NCI-H460 (cell line): ENCODE measurements at places on chromosomes 1 and 21.
A peak's percentile ranks its signal among the peaks of the same experiment; 100 is the strongest.

GRCh38 chr21:45985471-45986315 is 4.1 kb downstream of the COL6A1 start:
- no peak for DNase-seq

DNA sequence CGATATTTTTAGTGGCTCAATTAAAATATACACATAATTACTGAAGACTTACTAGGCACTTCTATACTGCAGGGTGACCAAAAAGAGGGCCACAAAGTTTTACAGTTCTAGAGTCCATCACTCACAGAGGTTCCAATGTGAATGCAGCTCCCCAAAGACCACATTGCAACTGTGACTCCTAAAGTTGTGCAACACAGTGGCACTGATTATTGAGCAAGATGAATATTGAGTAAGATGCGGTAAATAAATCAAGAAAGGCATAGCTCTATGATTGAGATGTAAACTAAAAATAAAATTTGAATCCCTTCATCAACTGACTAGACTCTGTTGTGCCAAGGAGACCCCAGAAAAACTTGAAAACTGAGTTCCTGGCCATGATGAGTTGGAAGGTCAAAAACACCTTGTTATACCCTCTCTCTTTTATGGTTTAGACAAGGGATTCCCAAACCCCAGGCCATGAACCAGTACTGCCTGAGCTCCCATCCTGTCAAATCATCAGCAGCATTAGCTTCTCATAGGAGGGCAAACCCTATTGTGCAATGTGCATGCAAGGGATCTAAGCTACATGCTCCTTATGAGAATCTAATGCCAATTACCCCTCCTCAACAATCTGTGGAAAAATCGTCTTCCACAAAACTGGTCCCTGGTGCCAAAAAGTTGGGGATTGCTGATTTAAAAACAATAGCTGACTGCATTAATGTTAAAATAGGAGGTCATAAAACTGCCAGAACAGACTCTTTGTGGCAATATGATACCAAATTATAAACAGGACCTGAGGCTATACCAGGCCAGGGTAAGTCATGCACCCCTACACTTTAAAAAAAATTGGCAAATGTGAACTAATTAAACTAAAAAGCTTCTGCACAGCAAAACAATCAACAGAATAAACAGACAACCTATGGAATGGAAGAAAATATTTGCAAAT is 94.3 kb downstream of the ADGRL4 start:
- DNase-seq = no peak

DNA sequence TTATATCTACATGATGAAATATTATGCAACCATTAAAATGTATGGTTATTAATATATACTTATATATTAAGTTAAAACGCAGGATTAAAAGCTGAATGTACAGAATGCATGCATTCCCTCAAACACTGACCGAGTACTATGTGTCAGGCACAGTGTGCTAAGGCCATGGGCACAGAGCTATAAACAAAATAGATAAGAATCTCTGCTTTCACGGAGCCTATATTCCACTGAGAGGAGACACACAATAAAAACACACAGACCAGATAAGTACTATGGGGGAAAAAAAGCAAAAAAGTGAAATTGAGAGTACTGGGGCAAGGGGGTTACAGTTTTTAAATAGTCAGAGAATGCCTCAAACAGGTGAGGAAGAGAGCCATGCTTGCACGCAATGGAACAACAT is 62.7 kb downstream of the GPATCH2 start:
- DNase-seq = no peak

DNA sequence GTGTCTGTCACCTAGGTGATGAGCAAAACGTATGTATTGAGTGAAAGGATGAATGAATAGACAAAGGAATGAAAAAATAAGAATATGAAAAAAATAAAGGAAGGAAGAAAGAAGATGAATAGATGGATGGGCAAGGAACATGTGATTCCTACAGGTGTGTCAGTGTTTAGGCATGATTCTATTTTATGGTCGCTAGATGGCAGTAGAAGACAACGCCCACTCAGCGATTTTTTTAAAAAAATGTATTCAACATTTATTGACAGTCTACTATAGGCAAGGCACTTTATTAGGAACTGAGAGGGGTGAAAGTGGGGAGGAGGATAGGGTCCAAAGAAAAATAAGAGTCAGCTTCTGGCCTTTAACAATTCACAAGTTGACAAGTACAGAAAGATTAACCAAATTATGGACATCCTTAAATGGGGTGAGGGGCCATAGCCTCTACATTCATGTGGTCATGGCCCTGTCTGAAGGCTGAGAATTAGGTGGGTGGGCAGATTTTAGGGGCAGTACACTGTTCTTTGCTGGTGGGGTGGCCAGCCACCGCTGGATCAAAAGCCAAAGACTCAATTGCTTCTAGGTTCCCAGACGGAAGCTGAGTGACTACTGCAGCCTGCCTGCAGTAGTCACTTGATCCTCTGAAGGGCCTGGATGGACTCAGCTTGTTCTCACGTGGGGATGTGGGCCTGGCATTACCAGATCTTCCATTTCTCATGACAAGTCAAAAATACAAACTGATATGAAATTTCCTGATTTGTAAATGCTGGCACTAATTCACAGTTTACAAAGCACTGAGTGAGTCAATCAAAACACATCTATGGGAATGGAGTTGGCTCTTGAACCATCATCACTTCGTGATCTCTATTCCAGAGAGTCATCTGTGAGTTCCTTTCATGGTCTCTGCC is 83.9 kb downstream of the FASLG start:
- DNase-seq = peak; percentile 37

DNA sequence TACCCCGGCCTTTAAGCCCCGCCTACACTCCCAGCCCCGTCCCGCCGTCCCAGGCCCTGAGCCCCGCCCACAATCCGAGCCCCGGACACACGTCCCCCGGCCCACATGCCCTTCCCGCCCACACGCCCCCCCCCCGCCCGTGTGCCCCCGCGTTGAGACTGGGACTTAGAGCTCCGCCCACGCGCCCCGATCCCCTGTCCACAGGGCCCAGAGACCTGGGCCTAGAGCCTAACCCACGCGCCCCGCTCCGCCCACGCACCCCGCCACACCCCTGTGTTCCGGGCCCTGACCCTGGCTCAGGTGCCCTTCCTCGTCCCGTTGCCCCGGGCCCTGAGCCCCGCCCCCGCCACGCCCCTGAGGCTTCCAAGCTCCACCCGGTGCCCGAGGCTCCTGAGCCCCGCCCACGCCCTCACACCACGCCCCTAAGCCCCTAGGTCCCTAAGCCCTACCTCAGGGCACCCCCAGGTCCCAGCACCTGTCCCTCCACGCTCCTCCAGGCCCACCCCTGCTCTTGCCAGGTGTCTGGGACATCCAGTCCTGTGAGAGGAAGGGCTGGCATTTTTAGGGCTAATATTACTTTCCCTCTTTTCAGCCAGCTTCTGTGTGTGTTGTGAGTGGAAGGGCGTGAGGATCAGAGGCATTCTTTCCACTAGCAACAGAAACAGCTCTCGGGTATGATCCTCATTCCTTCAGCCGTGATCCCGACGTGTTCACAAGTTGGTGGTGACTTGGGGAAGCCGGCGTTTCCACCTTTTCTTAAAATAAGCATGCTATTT is 552 bp upstream of the GPR157 start:
- peak; percentile 62 for DNase-seq

DNA sequence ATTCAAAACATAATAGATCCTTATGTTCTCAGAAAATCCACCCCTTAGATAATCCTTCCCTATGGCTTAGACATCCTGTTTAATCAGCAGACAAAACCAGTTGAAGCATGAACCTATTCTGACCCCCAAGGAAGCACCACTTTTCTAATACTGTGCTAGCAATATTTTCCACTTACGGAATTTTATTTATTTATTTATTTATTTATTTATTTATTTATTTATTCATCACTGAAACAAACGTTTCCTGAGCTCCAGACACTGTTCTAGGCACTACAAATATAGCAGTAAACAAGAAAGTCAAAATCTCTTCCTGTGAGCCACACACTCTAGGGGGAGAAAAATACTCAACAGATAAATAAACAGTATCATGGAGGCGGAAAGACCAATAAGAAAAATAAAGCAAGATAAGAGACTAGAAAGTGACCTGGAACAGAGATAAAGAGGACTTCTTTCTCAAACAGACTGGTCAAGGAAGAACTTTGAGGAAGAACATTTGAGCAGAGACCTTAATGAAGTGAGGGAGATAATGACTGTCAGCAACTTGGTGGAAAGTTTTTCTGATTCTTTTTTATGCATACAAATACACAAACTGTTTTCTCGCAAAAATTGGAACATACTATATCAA is 145.5 kb upstream of the POGK start:
- DNase-seq = no peak

DNA sequence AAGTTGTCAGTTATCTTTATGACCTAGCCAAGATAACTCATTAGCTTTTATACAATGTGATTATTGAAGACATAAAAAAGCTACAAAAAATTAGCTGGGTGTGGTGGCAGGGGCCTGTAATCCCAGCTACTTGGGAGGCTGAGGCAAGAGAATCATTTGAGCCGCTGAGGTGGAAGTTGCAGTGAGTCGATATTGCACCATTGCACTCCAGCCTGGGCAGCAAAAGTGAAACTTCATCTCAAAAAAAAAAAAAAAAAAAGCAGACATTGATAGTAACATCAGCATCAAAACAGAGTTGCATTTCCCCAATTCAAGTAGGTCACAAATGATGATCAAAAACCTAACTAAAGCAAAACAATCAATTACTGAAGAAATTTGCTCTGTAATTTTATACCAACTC is 191.4 kb downstream of the PTGER3 start:
- DNase-seq = no peak

- no peak for DNase-seq
Observed at GRCh38 chr1:17348593-17349234, 23.3 kb upstream of the PADI6 start.

DNA sequence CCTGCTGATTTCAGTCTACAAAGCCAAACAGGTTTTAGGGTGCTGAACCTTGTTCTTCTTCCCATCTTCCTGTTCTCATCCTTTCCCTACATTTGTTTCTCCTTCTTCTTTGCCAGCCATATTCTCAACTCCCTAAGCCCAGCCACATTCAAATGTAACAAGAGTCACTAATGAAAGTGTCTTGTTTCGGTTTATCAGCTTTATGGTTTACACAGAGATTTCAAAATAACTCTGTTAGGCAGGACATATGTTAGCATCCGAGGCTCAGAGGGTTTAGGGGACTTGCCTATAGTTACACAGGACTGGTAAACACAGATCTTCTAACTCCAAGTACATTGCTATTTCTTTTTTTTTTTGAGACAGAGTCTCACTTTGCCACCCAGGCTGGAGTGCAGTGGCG is 61.3 kb downstream of the NDUFS5 start:
- no peak for DNase-seq

DNA sequence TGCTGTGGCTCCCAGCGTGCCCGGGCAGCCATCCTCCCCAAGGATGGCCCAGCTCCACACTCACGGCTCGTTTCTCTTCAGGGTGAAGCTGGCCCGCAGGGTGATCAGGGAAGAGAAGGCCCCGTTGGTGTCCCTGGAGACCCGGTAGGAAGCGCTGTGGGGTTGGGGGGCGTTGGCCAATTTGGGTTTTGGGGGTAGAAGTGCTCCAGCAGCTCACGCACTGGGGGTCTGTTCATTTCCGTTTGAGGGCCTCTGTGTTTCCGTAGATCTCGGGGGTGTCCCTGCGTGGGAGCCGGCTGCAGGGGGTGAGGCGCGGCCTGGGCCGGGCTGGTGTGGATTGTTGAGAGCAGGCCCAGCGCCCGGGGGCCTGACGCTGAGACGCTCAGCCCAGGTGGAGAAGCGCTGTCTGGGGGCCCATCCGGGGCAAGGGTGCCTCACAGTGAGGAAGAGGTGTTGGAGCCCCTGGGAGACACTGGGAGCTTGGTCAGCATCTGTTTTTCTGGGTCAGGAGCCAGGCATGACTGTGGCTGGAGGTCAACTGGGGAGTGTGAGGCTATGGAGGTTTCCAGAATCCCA is 12.6 kb downstream of the COL6A1 start:
- DNase-seq = no peak

GRCh38 chr1:42962641-42963377 is 4.1 kb upstream of the SLC2A1 start:
- peak; percentile 90 for DNase-seq

DNA sequence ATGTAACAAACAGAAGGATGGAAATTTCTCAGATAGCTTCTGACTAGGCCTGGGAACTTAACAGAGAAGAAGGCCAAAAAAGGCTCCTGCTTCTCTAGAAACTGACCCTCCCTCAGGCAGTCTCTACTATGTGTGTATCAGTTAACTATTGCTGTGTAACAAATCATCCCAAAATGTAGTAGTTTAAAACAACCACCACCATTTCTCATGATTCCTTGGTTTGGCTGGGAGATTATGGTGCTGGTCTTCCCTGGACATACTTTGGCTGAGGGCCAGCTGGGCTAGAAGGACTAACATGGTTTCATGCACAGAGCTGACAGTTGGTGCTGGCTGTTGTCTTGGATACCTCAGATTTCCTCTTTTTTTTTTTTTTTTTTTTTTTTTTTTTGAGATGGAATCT is 26.2 kb upstream of the CNN3 start:
- no peak for DNase-seq

DNA sequence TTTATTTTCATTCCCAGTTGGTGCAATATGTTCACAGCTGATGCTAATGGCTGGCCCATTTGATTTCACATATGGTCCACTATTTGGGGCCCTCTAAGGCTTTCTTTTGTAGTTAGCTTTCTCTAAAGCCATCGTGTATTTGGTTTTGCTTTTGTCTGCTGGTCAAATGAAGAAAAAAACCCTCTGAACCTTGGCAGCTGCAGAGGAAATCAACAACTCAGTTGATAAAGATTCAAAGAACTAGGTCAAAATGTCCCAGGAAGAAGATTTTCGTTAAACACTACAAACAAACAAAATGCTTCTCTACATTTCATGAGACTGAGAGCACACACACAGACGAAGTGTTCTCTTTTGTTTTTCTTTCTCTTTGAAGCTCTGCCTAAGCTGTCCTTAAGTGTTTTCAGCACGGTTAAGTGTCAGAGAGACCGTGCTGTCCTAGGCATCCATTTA is 655.0 kb downstream of the RWDD3 start:
- no peak for DNase-seq

GRCh38 chr1:154155251-154155650 is 378 bp upstream of the NUP210L start:
- DNase-seq = no peak

GRCh38 chr1:169160845-169161495 is 54.5 kb downstream of the ATP1B1 start:
- DNase-seq = no peak

DNA sequence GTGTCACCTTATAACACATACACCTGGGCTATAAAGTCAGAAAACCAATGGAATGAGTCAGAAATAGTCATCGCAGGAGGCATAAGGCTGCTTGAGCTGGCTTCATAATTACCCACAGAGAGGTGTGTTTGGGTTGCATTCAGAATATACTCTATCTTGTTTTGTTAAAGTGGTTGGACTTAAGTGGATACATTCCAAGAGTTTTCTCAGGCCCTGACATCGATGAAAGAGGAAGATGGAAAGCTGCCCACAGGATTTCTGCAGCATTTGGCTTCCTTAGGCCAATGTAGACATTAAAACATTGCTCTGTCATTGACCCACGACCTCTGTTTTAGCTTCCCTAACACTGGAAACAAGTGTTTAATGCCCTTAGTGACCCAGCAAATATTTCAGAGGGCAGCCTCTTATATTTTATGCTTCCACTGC is 18.6 kb upstream of the BCL10 start:
- no peak for DNase-seq
